Immature natural killer cell (primary cell): ENCODE measurements at places on chromosomes 5 and 9.

DNA sequence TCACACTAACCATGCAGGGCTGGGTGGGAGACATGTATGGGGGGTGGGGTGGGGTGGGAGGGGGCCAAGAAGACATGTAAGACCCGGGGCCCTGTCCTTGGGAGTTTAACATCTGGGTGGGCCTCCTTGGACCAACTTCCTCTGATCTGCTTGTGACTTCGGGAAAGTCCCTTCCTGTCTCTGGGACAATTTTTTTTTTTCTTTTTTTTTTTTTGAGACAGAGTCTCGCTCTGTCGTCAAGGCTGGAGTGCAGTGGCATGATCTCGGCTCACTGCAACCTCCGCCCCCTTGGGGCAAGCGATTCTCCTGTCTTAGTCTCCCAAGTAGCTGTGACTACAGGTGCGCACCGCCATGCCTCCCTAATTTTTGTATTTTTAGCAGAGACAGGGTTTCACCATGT is 23.8 kb upstream of the IER5L start:
- DNase-seq = no peak

DNA sequence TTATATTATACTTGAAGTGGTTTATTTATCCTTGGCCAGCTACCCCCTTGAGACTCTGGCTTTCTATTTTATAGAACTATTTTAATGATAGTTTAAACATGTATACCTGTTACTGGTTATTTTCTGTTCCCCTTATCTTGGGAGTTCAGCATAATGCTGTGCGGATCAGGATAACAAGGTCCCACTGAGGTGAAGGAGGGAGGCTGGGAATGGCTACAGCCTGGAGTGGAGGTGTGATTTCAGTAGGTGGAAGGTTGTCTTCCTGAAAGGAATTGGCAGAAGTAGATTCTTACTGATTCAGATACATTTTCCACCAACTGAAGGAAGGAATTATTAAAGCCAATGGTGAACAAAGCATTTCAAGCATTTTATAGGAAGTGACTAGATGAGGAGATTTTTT is 38.9 kb downstream of the PAM start:
- DNase-seq = no peak

DNA sequence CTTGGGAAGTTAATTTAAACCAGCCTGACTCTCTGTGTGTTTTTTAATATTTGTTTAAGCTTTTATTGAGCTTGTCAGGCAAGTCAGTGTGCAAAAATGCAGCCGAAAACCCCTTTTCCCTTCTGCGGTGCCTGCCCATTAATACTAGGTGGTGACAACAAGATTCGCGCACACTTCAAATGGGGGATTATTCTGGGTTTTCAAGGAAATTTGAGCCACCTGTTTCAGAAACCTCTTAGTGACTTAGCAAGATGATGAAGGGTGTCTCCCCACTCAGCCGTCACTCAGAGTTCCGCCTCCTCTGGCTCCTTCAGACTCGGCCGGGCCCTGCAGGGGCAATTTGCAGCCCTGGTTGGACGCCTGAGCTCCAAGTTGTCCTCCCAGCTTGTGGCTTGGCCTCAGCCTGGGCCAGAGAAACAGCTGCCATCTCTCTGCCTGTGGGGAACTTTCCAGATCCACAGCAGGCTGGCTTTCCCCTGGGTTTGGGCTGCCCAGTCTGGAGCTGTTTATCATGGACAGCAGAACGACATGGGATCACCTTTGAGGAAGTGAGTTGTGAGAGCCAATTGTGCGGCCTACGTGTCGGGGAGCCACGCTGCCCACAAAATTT is 75.9 kb downstream of the SPRY4 start:
- no peak for DNase-seq

GRCh38 chr5:73229271-73229670 is 56.3 kb downstream of the TMEM174 start:
- DNase-seq = no peak

DNA sequence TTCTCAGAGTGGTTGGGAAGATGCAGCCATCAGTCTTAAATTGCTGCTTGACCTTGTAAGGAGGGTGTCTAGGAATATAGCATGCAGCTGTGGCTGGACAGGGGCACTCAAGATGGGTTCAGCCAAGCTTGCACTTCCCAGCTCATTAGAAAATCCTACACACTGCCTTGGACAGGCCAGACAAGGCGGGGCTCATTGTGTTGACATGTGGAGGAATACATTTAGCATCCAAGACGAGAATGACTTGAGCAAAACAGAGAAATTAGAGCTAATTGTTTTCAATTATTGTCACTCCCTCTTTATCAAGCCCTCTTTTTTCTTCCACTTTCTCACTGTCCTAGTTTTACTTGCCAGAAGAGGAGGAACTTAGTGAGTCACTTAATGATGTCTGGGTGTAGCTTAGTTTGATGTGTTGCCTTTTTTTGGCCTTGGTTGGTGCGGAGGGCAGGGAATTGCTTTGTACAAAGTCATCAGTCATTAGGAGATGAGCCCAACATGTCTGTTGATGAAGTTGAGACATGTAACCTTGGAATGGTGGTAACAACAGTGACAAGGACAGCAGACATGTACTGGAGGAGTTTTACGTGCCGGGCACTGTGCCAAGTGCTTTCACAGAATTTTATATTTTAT is 1219.3 kb upstream of the WWC1 start:
- DNase-seq = no peak

DNA sequence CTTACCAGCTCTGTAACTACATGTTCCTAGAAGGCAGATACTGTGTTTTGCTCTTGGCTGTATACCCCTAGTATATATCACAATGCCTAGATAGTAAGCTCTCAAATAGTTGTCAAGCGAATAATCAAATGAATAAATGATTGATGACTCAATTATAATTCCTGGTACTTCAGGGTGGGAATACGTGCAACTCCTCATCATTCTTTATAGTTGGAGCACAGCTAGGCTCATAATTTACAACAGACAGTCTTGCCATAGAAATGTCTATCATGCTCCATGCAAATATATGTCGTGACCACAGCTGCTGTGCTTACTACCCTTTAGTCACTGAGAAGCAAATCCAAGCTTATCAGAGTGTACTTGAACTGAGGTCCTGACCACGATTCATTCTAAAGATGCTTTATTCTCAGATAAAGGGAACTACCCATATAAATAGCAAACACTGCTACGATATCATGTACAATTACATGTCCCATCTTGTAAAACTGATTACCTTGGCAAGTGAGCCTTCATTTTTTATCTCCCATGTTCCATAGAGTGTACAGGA is 52.1 kb downstream of the STRBP start:
- no peak for DNase-seq

GRCh38 chr5:106321242-106321641 is 1349.5 kb downstream of the EFNA5 start:
- no peak for DNase-seq

- DNase-seq = no peak
These were observed 129.2 kb upstream of the ADRA1B start for GRCh38 chr5:159786901-159787691.

GRCh38 chr5:12861886-12862654 is 957.8 kb upstream of the CTNND2 start:
- no peak for DNase-seq

- DNase-seq = no peak
These were observed 5.9 kb downstream of the MED22 start for GRCh38 chr9:133342069-133342406.

DNA sequence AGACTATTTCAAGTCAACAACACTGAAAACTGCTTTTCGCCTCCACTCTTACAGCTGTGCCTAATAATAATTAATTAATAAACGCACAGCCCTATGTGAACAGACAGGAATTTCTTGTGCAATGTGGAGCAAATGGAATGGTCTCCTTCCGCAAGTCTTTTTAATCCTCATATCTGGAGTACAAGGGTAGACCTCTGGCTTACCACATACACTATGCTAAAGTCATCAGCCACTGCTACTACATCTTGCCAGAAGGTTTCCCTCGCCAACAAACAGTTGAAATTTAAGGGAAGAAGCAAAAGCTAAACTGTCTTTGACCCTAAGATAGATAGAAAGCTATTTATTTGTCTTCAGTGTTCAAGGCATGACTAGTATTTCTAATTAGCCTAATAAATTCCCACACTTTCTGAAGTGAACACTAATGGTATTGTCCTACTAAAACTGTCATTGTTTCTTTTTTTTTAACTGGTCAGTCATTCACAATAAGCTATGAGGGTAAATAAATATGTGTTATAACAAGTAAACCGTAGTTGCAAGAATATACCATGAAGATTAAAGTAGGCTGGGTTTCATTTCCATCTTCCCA is 63.9 kb downstream of the GOLPH3 start:
- DNase-seq = no peak
